Breast epithelium (tissue), 4 donors: ENCODE measurements at places on chromosomes 4 and X. TPM values are rescaled to one million over a fixed set of nuclear protein-coding genes. Genes with fewer than 3 reads are reported as not detected.

RENBP gene
- total RNA-seq: 6.6 TPM

STPG2 gene
- 1.6 TPM for total RNA-seq

VEGFD gene
- total RNA-seq: 7.0 TPM

PHEX gene
- total RNA-seq: 0.16 TPM

MAGEA6 gene
- not detected for total RNA-seq

ZNF185 gene
- total RNA-seq: 7.5 TPM
